GM12864 (cell line): ENCODE measurements at places on chromosomes 7 and 10.

- no peak for DNase-seq
Observed at GRCh38 chr7:106277976-106278375, 6.8 kb downstream of the NAMPT start.

- no peak for DNase-seq
Observed at GRCh38 chr7:25522727-25523126, 294.4 kb upstream of the NPVF start.

GRCh38 chr10:58054881-58055280 is 212.8 kb downstream of the IPMK start:
- no peak for DNase-seq

DNA sequence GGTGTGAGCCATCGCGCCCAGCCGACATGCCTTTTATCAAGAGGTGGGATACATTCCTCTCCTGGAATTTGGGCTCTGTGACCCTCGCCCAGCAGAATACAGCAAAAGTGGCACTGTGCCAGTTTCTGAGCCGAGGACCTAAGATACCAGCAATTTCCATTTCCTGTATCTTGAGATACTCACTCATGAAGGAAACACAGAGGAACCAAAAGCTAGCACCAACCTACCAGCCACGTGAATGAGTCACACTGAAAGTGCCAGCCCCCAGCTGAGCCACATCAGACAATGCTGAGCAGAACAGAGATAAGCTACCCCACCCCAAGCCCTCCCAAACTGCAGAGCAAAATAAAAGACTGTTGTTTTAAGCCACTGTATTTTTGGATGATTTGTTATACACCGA is 56.3 kb downstream of the CACUL1 start:
- peak; percentile 34 for DNase-seq

- no peak for DNase-seq
Observed at GRCh38 chr10:43202224-43202656, 64.0 kb downstream of the CSGALNACT2 start.

GRCh38 chr7:50303335-50304128 is 984 bp upstream of the IKZF1 start:
- no peak for DNase-seq

DNA sequence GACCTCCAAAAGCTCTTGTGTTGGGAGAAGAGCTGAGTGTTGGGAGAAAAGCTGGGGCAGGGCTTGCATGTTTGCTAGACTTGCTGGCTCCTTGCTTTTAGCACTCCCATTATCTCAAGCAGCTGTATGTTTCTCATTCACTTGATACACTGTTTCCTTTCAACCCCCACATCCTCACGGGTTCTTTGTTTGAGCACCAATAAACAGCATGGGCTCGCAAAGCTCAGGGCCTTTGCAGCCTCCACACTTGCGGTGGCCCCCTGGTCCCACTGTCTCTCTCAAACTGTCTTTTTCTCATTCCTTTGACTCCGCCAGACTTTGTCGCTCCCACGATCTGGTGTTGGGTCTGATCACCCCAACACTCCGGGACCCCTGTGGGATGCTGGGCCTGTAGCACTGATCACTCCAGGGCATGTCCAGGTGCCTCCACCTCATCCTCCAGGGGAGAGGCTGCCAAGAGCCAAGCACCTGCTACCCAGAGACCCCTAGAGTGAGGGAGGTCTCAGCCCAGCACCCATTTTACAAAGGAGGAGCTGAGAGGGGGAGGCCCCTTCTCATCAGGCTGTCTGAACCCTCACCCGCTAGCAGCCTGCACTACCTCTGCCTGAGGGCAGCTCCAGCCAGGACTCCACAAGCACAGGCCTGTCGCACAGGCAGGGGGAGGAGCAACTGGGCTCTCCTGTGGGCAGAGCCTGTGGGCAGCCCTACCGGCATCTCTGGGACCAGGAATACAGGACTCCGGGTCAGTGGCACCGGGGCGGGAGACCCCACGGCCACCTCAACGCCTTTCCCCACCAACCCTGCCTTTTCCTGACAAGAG is 49.1 kb upstream of the MSMB start:
- no peak for DNase-seq

DNA sequence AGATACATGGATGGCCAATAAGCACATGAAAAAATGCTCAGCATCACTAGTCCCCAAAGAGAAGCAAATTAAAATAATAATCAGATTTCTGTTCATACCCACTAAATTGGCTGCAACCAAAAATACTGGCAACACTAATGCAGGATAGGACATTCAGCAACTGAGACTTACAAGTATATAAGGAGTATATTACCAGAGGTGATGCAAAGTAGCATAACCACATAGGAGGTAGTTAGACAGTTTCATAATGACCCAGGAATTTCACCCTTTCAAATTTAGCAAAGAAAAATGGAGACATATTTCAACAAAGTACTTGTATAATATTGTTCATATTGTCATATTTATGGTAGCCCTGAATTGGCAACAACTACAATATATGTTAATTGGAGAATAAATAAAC is 727.8 kb downstream of the GRID1 start:
- DNase-seq = no peak

GRCh38 chr7:99016196-99016595 is 127.7 kb downstream of the SMURF1 start:
- no peak for DNase-seq

GRCh38 chr7:69953136-69954067 is 355.1 kb downstream of the AUTS2 start:
- no peak for DNase-seq

GRCh38 chr10:3420527-3421469 is 248.2 kb upstream of the PITRM1 start:
- no peak for DNase-seq

DNA sequence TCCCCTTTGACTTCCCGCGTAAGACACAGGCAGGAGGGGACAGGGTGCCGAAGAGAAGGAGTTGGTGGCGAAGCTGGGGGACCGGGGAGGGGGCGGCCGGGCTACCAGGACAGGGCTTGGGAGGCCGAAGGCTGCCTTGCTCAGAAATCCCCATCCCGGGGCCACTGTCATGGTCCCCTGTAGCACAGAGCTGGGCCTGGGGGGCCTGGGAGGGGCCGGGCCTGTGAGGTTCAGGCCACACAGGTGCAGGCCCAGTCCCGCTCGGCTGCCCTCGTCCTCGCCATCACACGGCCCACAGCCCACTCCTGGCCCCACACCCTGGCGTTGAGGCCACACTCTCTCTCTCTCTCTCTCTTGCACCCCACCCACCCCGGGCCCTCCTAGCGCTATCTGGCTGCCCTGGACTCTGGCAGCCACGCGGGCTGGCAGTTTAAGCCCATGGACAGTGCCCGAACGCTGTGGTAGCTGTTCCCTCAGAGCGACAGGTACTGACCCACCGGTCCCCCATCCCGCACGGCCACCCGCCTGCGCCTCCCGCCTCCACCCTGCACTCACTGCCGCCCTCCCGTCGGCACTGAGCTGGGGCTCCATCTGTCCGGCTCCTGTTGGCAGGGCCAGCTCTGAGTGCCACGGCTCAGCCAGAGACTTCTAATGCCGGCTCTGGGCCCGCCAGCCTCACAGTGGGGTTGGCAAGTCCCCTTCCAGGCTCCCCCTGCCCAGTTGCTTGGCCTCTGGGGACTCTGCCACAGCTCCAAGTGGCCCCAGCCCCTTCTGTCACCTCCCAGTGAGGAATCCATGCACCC is 28.0 kb downstream of the TTYH3 start:
- no peak for DNase-seq

DNA sequence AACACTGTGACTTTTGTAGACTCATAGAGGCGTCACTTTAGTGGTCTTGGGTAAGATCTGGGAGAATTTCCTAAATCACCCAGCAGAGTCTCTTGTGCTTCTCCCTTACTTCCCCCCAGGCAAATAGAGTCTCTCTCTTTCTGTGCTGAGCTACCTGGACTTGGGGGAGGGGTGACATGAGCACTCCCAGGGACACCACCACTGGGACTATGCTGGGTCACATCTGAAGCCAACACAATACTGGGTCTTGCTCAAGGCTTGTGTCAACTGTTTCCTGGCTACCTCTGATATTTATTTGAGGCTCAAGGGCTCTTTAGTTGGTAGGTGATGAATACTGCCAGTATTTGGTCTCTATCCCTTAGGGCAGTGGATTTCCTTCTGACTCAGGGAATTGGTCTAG is 214.6 kb upstream of the TPK1 start:
- DNase-seq = no peak

GRCh38 chr10:83835945-83836745 is 303.2 kb upstream of the GHITM start:
- DNase-seq = no peak

GRCh38 chr7:130179631-130180030 is 25.6 kb downstream of the TMEM209 start:
- no peak for DNase-seq

GRCh38 chr7:101126651-101127459 is at the start of gene SERPINE1:
TSS of gene SERPINE1 (plus strand) at chr7:101127104. CDS start at chr7:101128394, 1,290 bp downstream.
- peak; percentile 58 for DNase-seq

- DNase-seq = no peak
Observed at GRCh38 chr7:158449266-158449665, 138.4 kb downstream of the PTPRN2 start.

- DNase-seq = no peak
Observed at GRCh38 chr7:23357190-23358093, 58.3 kb downstream of the MALSU1 start.

- no peak for DNase-seq
Observed at GRCh38 chr10:116109881-116110280, 163.1 kb downstream of the GFRA1 start.

GRCh38 chr7:3558400-3558799 is 257.3 kb downstream of the SDK1 start:
- no peak for DNase-seq

- no peak for DNase-seq
Observed at GRCh38 chr7:45892407-45893035, 4.2 kb downstream of the IGFBP1 start.

- DNase-seq = no peak
Observed at GRCh38 chr10:7291487-7292270, 119.2 kb downstream of the SFMBT2 start.

- peak; percentile 7 for DNase-seq
Observed at GRCh38 chr7:116802746-116803152, 59.6 kb upstream of the CAPZA2 start.
